NCI-H460 (cell line): ENCODE measurements at places on chromosomes 16 and 17. TPM values are rescaled to one million over a fixed set of nuclear protein-coding genes. Genes with fewer than 3 reads are reported as not detected.

DNA sequence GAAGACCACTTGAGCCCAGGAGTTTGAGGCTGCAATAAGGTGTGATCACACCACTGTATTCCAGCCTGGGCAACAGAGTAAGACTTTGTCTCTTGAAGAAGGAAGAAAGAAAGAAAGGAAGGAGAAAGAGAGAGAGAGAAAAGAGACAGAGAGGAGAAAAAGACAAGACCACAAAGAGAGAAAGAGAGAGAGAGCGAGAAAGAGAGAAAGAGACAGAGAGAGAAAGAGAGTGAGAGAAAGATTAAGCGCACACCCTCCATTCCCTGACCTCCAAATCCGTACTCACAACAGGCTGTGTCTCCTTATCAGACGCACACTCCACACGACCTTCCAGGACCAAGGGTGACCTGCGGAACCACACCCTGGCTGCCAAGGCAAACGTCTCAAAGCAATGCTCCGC is 19.6 kb downstream of the KLHDC4 start:
- no peak for DNase-seq

- DNase-seq, result peak; percentile 70
These were observed 69.2 kb upstream of the CES5A start for GRCh38 chr16:55944377-55944802.

C16orf54 gene
- total RNA-seq, result not detected in 2 replicates

DNA sequence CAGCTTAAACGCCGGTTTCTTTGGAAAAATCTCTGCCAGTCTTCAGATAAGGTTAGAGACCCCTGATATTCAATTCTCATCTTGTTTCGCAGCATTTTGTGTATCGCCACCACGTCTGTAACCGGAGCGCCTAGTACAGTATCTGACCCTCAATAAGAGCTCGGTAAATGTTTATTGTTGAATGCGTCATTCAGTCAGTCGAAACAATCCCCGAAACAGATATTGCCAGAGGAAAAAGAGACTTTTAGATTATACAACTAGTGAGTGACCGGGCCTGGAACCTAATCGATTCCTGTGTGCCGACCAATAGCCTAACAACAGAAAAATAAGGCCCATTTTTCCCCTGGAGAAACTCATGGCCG is 626 bp downstream of the PELP1 start:
- DNase-seq, result no peak

DNA sequence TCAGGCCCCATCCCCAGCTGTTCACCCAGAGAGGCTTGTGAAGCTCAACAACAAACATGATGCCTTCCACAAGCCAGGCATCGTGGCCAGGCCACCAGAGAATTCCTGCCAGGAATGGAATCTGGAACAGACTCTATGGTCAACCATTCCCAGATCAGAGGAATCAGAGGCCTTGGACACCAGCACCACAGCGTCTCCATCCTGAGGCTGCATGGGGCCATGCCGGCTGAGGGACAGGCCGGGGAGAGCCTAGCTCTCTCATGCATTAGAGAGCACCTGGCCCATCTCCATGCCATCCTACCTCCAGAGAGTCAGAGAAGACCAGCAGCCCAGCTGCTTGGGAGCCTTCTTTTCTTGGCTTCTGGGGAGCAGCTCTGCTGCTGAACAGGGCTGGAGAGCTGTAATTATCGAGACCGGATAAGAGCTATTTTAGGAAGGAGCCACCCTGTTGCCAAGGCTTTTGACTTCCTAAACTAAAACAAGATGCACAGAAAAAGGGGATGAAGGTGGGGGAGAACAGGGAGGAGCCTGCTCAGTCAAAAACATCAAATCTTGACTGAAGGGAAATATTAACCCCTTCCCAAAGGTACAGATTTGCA is 24.5 kb upstream of the MTMR4 start:
- DNase-seq, result no peak

GRCh38 chr17:75267153-75267410 is 3.9 kb downstream of the MIF4GD start:
- DNase-seq, result no peak

- DNase-seq, result no peak
These were observed 731 bp upstream of the MKS1 start for GRCh38 chr17:58219789-58220183.

- no peak for DNase-seq
These were observed 15.5 kb downstream of the UTS2R start for GRCh38 chr17:82386881-82387704.

CMTM3 gene
- 35.6 and 35.7 TPM in 2 replicates for total RNA-seq

- peak; percentile 16 for DNase-seq
These were observed 26.5 kb upstream of the C16orf87 start for GRCh38 chr16:46857368-46857945.

EFTUD2 gene
- 112 and 137 TPM in 2 replicates for total RNA-seq

DNA sequence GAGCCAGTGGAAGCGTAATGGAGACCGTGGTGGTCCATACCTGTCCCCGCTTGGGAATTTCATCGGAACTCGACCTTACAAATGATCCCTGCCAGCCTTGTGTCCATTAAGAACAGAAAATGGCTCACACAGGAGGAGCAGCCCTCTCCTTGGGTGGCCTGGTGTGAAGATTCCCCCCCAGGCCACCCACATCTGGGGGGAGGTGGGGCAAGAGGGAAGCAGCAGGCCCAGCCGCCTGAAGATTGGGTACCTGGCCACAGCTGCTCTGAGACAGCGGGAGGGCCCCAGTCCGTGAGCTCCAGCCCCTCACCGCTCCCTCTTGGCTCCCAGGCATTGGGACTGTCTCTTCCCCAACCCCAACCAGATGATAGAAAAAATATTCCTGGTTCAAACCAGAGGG is 277.8 kb upstream of the FOXF1 start:
- no peak for DNase-seq

C16orf89 gene
- total RNA-seq, result not detected in 2 replicates

NPB gene
- total RNA-seq, result 0.05 TPM in 1 of 2 replicates, not detected in the other

GRCh38 chr16:15967655-15968315 is 18.4 kb downstream of the ABCC1 start:
- no peak for DNase-seq

AOC3 gene
- total RNA-seq, result 1.2 and 1.4 TPM in 2 replicates

- DNase-seq, result no peak
These were observed 6.2 kb upstream of the CES1 start for GRCh38 chr16:55839115-55839514.

- DNase-seq, result no peak
These were observed 25.7 kb downstream of the MINK1 start for GRCh38 chr17:4858882-4859260.

GRCh38 chr17:42124256-42124655 is 1.7 kb downstream of the HSPB9 start:
- no peak for DNase-seq

GRCh38 chr17:49501496-49501895 is 6.4 kb downstream of the NGFR start:
- no peak for DNase-seq

LITAFD gene
- 0.10 TPM in 1 of 2 replicates, not detected in the other for total RNA-seq

DNA sequence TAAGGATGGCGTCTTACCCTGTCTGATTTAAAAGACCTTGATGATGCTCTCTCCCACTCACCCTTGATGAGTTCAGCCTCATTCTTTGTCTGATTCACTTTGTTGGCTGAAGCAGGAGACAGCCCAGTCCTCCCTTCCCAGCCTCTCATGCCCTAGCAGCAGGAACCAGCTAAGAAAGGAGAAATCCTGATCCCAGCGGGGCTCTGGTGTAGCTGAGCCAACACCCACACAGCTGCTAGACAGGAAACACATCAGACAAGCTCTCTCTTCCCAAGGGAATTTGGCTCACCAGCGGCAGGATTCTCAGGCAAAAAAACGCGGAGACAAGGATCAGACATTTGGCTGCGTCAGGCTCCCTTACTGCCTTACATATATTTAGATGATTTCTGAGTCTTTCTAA is 211.5 kb downstream of the CDH11 start:
- peak; percentile 40 for DNase-seq

- peak; percentile 6 for DNase-seq
These were observed 137.4 kb upstream of the TNRC6C start for GRCh38 chr17:77821114-77821513.

- DNase-seq, result no peak
These were observed 232.8 kb downstream of the SEC14L1 start for GRCh38 chr17:77373299-77374169.

GRCh38 chr17:60163108-60163784 is 13.5 kb downstream of the CA4 start:
- DNase-seq, result no peak

DNA sequence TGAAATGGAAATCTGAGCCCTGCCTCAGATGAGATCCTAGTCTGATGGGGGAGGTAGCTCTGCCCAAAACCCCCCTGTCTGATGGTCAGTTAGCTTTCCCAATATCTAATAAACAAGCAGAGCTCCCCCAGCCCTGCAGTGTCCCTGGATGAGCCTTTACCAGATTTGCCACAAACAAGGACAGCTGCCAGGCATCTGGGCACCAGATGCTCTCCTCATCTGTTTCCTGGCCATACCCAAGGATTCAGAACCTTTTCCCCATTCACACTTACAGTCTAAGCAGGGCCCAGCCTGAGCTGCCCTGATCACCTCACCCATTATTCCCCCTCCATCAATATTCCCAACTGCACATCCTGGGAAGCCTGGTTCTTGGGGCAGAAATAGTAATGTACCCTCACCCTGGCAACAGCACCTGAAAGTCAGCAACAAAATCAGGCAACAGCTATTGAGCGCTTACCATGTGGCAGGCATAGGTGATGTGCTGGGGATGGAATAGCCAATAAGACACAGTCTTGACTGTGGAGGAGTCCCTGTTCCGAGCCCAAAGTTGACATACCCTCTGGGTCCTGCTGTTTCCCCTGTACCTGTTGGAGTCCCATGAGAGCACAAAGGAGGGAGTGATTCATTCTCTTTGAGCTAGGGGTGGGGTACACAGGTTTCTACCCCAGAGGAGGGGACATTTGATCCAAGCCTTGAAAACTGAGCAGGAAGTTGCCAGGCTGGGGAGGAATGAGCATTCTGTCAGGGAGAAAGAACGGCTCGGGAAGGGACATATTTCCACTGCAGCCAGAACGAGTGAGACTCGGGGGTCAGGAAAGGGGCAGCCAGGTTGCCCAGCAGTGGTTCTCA is 147.4 kb downstream of the TMEM132E start:
- no peak for DNase-seq

DNA sequence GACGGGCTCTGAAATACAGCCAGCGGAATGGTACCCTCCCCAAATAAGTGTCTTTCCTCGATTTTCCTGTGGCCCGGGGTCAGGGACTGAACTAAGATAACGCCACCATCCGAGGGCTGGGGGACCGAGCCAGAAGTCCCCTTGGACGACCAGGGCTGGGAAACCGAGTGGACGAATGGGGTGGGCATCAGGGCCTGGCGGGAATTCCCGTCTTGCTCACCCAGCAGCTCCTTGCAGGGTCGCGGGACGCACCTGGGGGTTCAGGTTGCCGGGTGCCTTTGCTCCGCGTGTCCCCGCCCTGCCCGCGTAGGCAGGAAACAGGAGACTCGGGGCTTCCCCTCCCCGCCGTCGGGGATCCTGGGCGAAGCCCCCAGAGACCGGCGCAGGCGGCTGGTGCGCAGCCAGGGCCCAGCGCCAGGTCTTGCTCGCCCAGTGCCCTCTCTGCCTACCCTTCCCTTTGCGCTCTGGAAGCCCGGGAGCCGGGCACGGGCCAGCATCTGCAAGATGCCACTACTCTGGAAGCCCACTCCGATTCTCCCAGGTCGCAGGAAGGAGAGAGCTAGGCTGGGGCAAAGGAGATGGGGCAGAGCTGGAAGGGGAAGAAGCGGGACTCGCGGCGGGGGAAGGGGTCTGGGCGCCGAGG is 665 bp upstream of the GRIN2C start:
- no peak for DNase-seq

- DNase-seq, result no peak
These were observed 217.2 kb downstream of the SNX29 start for GRCh38 chr16:12193692-12194091.

GRCh38 chr16:11581678-11582077 is 5.0 kb downstream of the LITAF start:
- DNase-seq, result no peak

- DNase-seq, result no peak
These were observed 65.3 kb downstream of the SLC39A11 start for GRCh38 chr17:73027130-73027741.

DNA sequence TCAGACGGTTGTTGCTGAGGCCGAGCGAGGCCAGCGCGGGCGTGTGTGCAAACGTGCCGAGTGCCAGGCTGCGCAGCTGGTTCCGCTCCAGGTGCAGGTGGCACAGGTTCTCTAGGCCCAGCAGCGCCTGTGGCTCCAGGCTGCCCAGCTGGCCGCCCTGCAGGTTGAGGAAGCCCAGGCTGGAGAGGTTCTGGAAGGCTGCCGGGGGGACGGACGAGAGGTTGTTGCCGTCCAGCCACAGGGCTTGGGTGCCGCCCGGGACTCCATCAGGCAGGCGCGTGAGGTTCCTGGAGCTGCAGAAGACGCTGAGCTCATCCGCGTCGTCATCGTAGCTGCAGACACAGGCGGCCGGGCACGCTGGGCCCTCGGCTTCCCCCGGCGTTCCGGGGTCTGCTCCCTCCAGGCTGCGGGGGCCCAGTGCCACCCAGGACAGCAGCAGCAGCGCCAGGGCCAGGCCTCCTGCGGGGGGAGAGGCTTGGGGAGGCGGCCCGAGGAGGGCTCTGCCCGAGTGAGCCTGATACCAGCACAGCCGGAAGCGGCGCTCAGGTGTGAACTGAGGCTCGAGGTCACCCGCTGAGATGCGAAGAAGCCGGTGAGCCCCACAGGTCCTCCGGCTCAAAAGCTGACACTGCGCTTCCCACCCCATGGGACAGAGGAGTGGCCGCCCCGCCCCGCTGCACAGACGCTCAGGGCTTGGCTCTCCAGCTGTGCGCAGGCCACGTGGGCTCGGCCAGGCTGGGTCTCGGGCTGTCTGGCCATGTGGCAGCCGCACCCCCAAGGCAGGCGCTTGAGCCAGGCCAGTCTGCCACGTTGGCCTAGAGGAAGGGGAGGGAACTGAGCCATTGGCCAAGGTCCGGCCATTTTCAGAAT is 1.3 kb downstream of the IGFALS start:
- no peak for DNase-seq

- no peak for DNase-seq
These were observed 37.9 kb downstream of the ELAC2 start for GRCh38 chr17:12979826-12980500.

GRCh38 chr16:85628645-85629044 is 15.5 kb downstream of the GSE1 start:
- no peak for DNase-seq

DNA sequence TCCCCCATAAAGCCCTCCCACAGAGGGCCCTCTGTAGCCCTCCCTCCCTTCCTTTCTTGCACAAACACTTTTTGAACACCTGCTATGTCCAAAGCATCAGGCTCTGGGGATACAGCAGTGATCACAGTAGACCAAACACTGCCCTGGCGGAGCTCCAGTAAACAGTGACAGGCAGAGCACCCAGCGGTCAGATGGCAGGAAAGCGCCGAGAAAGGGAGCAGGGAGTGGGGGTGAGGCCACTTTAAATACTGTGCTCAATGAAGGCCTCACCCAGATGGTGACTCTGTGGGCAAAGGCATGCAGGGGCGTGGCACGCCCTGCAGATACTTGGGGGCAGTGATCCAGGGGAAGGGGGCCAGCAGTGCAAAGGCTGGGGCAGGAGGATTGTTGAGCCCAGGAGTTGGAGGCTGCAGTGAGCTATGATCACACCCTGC is 7.6 kb downstream of the PRR29 start:
- DNase-seq, result no peak

TMIGD1 gene
- not detected in 2 replicates for total RNA-seq
